ENCODE measurements at places on chromosomes 6 and 20.

- DNase-seq = no peak
These were observed 456.5 kb downstream of the UTRN start for GRCh38 chr6:144741659-144742058.

DNA sequence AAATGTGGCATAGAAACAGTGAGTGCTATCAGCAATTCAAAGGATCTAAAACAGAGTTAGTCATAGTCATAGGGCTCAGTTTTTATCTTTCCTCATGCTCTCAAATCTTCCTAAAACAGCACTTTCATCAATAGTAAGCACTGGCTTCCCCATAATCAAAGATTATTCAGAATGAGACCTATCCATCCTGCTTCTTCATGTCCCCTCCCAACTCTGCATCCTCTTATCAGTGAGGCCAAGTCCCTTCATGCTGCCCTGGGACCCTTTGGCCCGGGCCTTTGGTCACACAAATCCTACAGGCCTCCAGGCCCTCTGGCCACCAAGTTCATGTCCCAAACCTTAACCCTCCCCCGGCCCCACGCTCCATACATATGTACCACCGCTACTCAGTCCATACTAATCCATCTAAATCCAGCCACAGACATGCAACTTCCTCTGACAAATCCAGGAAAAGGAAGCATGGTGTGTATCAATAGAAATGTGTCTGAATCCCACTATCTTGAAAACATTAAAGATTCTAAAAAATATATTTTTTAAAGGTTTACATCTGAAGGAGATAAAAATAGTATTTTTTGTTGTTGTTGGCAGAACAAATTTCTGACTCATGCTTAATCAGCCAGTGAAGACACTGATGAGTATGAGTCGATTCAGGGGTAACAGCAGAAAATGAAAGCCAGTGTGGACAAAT lies 143.5 kb downstream of the PDE7B start:
- DNase-seq = peak; percentile 12

- DNase-seq = no peak
These were observed 1.4 kb upstream of the LIN28B start for GRCh38 chr6:104955491-104955890.

GRCh38 chr20:9457136-9457535 lies 57.3 kb upstream of the LAMP5 start:
- no peak for DNase-seq

DNA sequence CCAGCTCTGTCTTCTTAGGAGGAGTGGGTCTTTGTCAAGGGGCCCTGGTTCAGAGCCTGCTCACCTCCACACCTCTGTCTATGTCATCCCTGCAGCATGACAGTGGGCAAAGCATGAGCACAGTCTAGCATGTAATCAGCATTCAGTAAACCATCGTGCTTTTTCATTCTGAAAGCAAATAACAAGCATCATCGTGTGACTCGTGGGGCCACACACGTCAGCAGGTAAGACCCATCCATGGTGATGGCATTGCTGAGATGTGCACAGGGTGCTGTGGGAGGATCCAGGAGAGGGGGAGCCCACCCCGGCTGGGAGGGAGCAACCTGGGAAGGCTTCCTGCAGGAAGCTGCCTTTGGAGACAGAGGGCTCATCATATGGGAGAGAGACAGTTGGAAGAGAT lies 106.7 kb downstream of the TMEM242 start:
- DNase-seq = no peak

DNA sequence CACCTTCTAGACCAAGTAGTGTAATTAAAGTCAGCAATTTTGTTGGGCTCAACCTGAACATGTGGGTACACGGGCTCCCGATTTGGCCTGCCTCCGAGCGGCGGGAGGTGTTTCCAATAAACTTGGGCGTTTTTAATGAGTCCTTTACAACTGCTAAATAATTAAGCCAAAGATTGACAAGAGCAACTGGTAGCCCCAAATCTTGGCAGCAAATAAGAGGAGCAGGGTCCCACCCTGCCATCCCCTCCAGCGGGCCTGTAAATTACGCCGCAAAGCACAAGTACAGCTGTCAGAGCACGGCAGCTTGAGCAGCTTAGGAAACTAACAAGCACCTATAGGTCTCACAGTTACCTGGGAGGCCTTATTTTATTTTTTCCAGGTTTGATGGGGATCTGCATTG lies 217.1 kb downstream of the BMP7 start:
- no peak for DNase-seq

Data from Panc1 (cell line).